ENCODE measurements at places on chromosomes 12 and 14. TPM values are rescaled to one million over a fixed set of nuclear protein-coding genes. Genes with fewer than 3 reads are reported as not detected.

GRCh38 chr12:31000751-31001150 lies 72.9 kb upstream of the DDX11 start:
- no peak for DNase-seq

GRCh38 chr14:105026033-105026785 lies 5.3 kb upstream of the CDCA4 start:
- DNase-seq: no peak

GRCh38 chr14:94390372-94391086 lies 2.1 kb upstream of the SERPINA1 start:
- DNase-seq: no peak

DNA sequence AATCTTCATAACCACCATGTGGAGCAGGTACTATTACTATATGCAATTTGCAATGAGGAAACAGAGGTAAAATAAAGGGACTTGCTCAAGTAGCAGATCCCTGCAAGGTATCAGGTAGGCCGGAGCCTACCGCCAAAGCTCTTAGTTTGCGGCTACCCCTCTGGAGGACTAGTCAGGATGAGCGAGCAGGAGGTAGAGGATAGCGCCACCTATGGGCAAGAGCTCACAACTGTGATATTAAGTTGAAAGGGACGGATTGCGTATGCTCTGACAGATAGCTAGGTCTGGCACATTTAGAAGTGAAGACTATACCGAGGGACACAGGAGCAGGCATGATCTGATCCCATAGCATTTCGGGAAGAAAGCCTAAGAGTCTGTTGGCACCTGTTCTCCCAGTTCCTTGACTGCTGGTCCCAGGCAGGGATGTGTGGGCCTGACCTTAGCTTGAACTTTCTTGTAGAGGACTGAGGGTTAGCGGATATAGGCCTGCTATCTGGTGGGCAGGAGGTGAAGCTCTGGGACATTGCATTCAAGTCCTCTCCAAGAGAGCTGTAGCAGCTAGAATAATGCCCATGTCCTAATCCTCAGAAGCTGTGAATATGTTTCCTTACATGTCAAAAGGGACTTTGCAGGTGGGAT lies 48.0 kb downstream of the SLC17A8 start:
- DNase-seq: no peak

- DNase-seq: no peak
Observed at GRCh38 chr14:75286313-75286712, 7.7 kb downstream of the FOS start.

DNA sequence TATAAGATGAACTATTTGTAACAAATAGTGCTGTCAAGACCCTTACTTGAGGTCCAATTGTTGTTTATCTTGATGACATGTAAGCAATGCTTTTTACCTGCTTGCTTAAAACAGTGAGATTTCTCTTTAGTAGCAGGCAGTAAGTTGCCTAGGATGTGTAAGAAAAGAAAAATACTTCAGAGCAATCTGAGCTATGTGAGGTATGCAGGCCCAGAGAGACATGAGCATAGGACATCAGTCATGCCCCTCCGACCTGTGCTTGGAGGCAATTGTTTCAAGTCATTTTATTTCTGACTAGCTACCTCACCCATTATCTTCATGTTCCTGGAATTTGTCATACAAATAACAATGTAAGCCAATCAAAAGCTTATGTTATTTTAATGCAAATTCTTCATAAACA lies 930.6 kb upstream of the FBXO33 start:
- no peak for DNase-seq

DNA sequence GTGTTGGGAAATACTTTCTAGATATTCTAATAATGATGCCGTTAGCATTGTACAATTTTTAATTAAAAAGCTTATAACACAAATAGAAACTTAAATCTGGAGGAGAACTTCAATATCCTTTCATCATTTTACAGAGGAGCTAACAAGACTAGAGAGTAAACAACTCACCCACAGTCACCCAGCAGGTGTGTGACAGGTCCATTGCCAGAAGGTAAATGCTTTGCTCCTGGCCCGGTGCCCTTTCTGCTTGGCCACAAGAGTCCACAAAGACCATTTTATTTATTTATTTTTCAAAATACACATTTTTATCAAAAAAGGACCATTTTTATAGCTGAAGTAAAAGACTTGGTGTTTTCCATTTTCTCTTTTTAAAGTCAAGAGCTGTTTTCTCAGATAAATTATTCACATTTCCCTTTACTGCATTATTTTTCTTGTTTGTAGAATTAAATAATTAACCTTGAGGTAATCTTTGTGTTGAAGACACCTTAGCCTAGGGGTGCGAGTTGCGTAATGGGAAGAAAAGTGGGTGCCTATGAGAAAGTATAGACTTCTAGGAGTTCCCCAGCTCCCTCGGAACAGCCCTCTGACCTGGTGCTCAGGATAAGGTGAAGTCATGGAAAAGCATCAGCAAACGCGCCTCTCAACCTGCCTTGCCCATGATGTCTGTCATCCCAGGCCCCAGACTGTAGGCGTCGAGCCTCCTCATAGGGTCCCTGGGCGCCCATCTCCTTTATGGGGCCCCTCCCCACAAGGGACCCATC lies 26.3 kb upstream of the AMIGO2 start:
- no peak for DNase-seq

ASCL1 gene
- 0.14 TPM for polyA plus RNA-seq

DHRS2 gene
- 42.1 TPM for polyA plus RNA-seq

IL22 gene
- not detected for polyA plus RNA-seq

IPO8 gene
- 68.2 TPM for polyA plus RNA-seq

RFX4 gene
- not detected for polyA plus RNA-seq

CD27 gene
- polyA plus RNA-seq: 0.98 TPM

All from right renal cortex interstitium (tissue), 3 donors.